Choroid plexus epithelial cell (primary cell): ENCODE measurements at places on chromosomes 12 and 14.

- no peak for DNase-seq
These were observed 14.4 kb downstream of the PABPN1 start for GRCh38 chr14:23335623-23336022.

GRCh38 chr14:28763751-28764256, 2.8 kb upstream of the FOXG1 start:
- no peak for DNase-seq

DNA sequence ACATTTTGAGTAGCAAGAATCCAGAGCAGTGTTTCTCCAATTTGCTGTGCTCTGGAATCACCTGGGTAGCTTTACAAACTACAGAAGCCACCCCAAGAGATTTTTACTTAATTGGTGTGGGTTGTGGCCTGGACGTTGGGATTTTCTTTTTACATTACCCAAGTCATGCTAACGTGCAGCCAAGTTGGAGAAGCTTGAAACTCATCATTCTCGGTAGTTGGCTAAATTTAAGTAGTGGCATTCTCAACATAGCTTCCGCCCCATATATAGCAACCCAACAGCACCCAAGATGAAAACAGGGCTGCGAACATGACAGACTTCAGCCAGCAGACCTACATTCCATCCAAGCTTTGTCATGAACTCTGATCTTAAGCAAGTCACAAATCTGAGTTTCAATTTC, 25.0 kb downstream of the DAD1 start:
- peak; percentile 56 for DNase-seq

GRCh38 chr12:51324953-51325352, 979 bp upstream of the BIN2 start:
- DNase-seq, result no peak

DNA sequence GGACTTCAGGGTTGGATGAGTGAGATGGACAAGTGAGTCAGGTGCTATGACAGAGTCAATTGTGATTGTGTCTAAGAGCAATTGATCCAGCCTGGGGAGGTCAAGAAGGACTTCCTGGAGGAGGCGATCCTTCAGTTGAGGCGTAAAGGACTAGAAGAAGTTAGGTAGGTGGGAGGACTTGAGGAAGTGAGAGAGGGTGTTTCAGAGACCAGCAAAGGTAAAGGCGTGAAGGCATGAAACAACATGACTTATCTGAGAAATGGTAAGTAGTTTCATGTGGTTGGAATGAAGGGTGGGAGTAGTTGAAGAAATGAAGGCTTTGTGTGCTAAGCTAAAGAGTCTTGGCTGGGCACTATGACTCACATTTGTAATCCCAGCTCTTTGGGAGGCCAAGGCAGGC, 48.9 kb upstream of the PPP1CC start:
- DNase-seq, result no peak

DNA sequence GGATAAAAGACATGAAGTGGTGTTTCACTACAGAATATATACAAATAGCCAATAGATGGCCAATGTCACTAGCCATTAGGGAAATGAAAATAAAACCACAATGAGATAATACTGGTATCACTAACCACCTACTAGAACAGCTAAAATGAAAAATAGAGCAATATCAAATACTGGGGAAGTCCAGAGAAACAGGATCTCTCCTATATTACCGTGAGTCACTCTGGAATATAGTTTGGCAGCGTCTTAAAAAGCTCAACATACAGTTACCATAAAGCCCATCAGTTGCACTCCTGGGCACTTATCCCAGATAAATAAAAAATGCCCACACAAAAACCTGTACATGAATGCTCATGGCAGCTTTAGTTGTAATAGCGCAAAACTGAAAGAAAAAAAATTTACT, 101.7 kb downstream of the TMTC1 start:
- no peak for DNase-seq

DNA sequence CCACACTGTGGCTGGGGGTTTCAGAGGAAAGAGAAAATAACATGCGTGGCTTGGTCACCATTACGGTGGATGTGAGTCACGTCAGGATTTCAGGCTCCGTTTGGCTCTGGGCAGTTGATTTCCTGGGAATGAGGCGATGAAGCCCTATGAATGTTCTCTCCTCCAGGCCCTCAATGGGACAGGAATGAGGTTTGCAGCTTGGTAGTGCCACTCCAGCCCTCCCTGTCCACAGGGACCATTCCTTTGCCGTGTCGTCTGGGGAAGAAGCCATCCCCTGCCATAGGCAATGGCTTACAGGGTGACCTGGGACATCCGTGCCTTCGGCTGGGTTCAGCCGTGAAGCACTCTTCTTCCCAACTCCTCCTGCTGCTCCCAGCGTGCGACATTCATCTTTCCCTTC, 95.0 kb downstream of the FBXL14 start:
- no peak for DNase-seq

DNA sequence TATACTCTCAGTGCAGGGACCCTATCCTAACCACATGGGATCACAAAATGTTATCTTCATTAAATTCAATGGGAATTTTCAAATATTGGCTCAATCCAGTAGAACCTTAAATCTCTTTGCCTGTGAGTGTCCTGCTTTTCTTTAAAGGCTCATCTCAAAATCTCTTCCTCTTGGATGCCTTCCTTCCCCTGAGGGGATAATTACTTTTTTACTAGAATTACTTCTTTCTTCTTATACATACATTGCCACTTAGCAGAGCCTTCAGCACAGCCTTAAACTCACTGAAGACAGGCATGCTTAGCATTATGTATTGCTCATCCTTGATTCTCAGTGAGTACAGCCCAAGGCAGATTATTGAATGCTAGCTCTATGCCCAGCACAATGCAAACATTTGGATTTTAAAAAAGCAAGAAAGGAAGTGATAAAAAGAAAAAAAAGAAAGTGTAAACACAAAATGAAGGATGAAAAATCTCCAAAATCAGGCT, 1918.0 kb upstream of the FLRT2 start:
- no peak for DNase-seq

GRCh38 chr12:24133384-24133783, 183.9 kb upstream of the SOX5 start:
- DNase-seq, result no peak

- peak; percentile 88 for DNase-seq
These were observed 96.2 kb upstream of the PTPRB start for GRCh38 chr12:70733385-70733784.
